ENCODE measurements at places on chromosomes 12 and 14. TPM values are rescaled to one million over a fixed set of nuclear protein-coding genes. Genes with fewer than 3 reads are reported as not detected.

RAN gene
- total RNA-seq = 1,449 TPM

DNA sequence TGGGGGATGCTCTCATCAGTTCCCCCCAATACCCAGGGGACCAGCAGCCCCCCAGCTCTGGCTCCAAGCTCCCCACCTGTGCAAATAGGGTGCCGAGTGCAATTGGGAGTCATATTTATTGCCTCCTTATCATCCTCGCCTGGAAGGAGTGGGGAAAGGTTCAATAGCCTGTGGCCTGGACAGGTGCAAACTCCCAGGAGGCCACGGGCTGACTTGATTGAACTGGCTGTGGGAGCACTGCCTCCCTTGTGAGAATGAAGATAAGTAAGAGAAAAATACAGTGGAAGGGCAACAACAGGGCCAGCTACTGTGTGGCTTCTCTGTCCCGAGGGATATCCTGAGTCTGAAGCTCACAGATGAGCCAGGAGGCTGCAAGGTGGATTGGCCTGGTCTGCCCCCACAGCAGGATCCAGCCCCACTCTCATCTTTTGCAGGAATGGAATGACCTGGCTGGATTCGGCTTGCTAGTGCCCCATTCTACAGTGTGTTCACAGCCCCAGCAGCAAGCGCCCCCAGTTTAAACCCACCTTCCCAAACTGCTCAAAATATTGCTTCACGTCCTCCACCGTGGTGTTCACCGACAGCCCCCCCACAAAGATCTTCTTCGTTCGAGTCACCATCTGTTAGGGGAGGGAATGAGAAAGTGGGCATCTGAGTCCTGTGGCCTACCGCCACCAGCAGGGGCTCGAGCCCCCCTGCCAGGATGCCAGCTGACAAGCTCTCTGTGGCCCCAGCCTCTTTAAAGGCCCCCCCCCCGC lies 6.3 kb downstream of the MSI1 start:
- no peak for ATAC-seq

GRCh38 chr12:68812553-68813241 lies 4.7 kb downstream of the MDM2 start:
- no peak for ATAC-seq

DNA sequence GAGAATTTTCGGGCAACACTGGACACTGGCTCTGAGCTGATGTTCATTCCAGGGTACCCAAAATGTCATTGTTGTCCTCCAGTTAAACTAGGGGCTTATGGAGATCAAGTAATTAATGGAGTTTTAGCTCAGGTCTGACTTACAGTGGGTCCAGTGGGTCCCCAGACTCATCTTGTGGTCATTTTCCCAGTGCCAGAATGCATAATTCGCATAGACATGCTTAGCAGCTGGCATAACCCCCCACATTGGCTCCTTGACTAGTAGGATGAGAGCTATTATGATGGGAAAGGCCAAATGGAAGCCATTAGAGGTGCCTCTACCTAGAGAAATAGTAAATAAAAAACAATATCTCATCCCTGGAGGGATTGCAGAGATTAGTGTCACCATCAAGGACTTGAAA lies 818.9 kb downstream of the TMTC2 start:
- ATAC-seq = no peak

GRCh38 chr14:94598816-94599655 lies 13.2 kb upstream of the SERPINA3 start:
- ATAC-seq = no peak

DNA sequence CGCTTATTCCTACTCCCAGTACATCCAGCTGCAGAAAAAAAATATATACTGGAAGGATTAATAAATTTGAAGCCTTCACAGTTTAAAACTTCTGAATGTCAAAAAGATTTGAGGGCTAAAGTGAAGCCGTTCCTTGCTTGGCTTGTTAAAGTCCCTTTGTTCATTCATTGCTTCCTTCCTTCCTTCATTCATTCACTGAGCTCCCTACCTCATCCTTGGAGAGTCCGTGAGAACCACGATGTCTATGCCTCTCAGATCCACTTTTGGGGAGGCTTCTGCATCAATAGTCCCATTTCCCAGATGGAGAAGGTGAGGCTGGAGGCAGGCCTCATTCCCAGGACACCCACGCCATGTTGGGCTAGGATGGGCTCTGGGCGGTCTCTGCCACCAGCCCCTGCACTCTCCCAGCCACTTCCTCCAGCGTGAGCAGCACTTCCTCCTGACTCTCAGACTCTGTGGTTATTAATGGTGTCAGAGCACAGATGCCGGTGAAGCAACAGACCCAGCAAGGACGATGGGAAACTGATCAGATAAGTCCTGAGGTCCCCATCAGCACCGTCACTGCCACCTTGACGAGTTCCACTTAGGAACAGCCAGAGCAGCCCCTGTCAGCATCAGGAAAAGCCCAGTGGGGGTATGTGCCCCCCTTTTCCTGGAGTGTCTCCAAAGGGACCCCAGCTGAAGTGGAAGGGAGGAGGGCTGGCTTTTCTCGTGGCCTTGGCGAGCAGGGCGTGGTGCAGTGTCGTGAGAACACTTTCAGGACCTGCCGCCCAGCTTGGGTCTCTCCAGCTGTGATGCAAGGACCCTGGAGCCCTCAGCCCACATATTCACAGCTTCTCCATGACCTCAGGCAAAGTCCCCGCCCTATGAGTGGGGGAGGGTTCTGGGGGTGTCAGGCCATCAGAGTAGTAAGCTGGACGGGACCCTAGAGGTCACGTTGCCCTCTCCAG lies 21.2 kb downstream of the ASB2 start:
- ATAC-seq = no peak

- ATAC-seq = no peak
Observed at GRCh38 chr12:46358791-46359666, 13.5 kb downstream of the SLC38A2 start.

DNA sequence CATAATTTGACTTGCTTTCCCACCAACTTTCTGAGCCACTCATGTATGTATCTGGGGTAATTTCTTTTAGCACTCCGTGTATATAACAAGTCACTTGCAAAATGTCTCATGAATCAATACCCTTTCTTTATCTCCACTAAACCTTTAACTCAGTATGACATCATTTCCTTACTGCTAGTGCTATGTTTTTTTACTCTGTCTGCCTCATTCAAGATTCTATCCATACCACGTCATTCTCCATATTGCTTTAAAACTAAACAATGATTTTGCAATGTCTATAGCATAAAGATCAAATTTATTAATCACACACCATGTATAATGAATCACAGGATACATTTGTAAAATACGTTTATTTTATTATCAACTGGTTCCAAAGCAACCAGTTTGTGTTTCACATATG lies 178.2 kb downstream of the PIK3C2G start:
- no peak for ATAC-seq

GRCh38 chr12:2963154-2963759 lies 4.1 kb downstream of the TEAD4 start:
- no peak for ATAC-seq

DNA sequence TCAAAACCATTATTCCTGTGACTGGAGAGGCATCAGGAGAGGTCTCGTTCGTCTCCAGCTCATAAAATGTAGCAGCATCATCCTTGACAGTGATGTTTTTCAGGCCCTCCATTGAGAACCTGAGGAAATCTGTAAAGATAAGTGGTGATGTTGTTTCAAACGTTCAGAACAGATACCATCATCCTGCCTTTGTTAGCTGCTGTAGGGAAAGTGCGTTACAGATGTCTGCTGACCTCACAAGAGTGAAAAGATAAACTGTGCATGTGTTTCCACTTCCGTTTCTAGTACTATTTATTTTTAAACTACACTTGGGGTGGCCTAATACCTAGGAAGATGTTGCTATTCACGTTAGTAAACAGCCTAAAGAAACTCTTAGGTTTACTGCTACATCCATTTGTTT lies 28.4 kb downstream of the BCL2L14 start:
- ATAC-seq = no peak

- no peak for ATAC-seq
Observed at GRCh38 chr14:41743140-41743539, 136.5 kb downstream of the LRFN5 start.

GRCh38 chr12:120797677-120798642 lies 72.3 kb downstream of the ACADS start:
- peak; percentile 75 for ATAC-seq

DNA sequence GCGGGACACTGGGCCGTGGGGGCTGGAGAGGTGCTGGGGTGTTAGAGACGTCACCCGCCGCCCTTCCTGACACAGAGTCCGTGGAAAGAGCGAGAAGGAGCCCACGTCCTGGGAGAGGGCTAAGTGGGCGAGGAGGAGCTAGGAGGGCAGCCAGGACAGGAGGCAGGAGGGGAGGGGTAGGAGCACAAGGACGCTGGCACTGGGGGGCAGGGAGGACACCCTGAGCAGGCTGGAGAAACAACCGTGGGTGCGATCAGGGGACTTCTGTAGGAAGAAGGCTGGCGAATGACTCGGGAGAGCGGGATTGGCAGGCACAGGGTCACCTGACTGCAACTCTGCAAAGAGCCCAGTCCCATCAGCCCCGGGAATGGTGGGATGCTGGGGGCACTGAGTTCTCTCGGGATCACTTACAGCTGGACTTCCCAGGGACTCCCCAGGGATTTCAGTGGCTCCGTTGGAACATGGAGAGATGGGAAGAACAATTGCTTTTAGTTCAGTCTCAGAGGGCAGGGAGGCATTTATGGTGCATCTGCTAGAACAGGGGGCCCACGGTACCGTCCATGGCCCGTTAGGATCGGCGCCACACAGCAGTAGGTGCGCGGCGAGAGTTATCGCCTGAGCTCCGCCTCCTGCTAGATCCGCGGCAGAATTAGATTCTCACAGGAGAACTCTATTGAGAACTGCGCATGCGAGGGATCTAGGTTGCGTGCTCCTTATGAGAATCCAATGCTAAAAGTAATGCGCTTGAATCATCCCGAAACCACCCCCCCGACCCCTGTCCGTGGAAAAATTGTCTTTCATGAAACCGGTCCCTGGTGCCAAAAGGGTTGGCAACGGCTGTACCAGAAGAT lies 24.3 kb downstream of the UBR7 start:
- peak; percentile 69 for ATAC-seq

DNA sequence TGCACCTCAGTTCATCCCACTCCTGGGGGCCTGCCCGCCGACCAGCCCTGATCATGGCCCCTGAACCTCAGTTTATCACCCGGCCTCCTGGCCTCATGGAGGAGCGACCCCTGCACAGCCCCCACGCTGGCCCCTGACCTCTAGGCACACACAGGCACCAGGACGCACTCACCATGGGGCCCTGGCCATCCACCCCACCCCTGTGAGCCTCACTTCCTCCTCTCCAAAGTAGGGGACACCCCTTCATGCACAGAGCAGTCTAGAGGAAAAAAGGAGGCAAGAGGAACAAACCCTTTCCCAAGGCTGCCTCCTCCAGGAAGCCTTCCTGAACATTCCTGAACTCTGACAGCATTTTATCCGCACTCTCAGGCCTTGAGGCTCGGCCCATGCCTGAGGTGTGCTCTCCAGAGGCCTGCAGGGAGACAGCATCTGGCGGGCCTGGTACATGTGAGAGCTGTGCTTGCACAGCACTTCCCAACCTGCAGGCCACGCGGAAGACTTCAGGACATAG lies 39.4 kb downstream of the CCNK start:
- ATAC-seq = no peak

Data from activated T-helper 17 cell treated with anti-CD3 and anti-CD28 coated beads, Interleukin-2, amount 50 U/mL, for 72 hours (primary cell).